GM12878 (cell line): ENCODE measurements at places on chromosomes 7 and 10. TPM values are rescaled to one million over a fixed set of nuclear protein-coding genes. Genes with fewer than 3 reads are reported as not detected.

DNA sequence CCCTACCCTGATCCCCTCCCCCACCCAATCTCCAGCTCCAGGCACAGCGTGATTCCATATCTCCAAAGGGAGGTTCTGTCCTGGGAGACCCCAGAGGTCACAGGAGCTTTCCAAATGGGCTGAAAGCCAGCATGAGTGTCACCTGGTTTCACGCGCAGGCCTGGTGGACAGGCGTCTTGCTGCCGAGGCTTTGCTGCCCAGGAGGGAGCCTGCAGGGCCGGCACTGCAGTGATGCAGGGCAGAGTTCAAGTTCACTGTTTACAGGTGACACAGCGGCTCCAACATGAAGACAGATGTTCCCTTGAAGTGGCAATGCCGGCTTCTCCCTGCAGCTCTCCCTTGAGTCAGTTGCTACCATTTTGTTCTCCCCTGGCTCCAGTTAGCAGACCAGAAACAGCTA, 104.3 kb downstream of the TCERG1L start:
- no peaks in the 10 kb centered on the region for H3K27me3 ChIP-seq
- no peak for DNase-seq
- no peaks in the 10 kb centered on the region for H3K4me1 ChIP-seq
- H3K36me3 ChIP-seq = no peaks in the 10 kb centered on the region

DNA sequence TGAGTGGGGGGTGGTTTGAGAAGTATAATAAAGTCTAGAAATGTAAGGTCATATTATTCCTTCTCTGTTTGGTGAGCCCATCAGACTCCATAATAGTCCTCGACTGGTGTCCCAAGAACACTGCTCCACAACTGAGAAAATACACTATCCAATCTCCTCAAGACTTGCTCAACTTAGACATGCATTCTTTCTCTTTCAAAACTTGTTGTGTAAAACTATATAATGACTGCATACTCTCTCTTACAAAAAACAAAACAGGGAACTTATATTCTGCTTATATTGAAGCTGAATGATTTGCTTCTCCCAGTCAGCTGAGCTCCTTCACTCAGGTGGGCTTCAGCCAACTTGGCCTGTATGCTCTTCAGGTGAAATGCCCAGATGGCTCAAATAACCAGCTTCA, 204.7 kb downstream of the ZNF365 start:
- H3K4me1 ChIP-seq = no peaks in the 10 kb centered on the region
- H3K27me3 ChIP-seq = no peaks in the 10 kb centered on the region
- no peaks in the 10 kb centered on the region for H3K36me3 ChIP-seq
- no peak overlapping the region for H3K27ac ChIP-seq
- no peak for DNase-seq

ASB15 gene
- not detected in 2 replicates for total RNA-seq

GRCh38 chr10:121734589-121735045, 136.4 kb upstream of the FGFR2 start:
- H3K4me3 ChIP-seq = no peak overlapping the region
- no peaks in the 10 kb centered on the region for H3K36me3 ChIP-seq
- DNase-seq = no peak
- H3K4me1 ChIP-seq = no peaks in the 10 kb centered on the region
- H3K27ac ChIP-seq = no peak overlapping the region

ATE1 gene
- 16.5 and 22.7 TPM in 2 replicates for total RNA-seq

- no peaks in the 10 kb centered on the region for H3K4me1 ChIP-seq
- no peak overlapping the region for H3K4me3 ChIP-seq
- no peaks in the 10 kb centered on the region for H3K36me3 ChIP-seq
- no peak for DNase-seq
- H3K27ac ChIP-seq = no peak overlapping the region
These were observed 102.6 kb upstream of the LYZL1 start for GRCh38 chr10:29186221-29186620.

GRCh38 chr7:117069379-117069778, 116.1 kb downstream of the ST7 start:
- H3K4me3 ChIP-seq = no peak overlapping the region
- no peaks in the 10 kb centered on the region for H3K27me3 ChIP-seq
- peak; percentile 35 for DNase-seq
- H3K27ac ChIP-seq = no peak overlapping the region
- peaks cover 18% of the 10 kb centered on the region for H3K4me1 ChIP-seq

DNA sequence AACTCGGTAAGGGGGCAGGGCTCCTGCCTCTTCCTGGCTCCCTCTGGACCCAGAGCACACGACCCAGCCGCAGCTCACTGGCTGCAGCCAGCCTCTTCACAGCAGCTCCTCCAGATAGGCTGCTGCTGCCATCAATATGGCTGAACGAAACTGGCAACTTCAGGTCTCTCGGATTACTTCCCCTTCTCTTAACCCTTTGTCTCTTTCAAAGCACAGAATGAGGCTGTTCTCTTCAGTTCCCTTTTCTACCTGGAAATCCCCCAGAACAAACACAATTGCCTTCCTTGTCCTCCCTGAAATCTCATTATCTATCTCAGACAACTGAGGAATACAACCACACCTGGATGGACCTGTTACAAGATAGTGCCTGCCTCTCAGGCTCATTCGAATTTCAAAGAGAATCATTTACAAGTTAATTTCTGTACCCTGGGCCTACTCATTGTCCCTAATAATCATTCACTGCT, 193.4 kb upstream of the MBL2 start:
- peak; percentile 92 for DNase-seq
- H3K27ac ChIP-seq = peak overlapping the region; percentile 84

DNA sequence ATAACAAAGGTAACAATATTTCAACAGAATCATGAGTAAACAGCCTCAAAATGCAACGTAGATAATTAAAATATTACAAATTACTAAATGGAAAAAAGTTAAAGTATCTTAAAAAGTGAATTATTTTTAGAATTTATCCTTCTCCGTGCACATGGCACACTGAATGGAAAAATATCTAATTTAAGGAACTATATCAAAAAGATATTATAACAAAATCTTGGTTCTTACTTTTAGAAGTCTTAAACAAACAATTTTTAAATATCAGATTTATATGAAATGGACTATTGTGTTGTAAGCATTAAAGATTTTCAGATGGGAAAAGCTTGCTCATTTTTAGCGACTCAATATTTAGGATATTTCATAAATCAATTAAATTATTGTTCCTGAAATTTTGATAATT, 72.0 kb downstream of the AGMO start:
- no peak overlapping the region for H3K4me3 ChIP-seq
- no peaks in the 10 kb centered on the region for H3K4me1 ChIP-seq
- H3K36me3 ChIP-seq = no peaks in the 10 kb centered on the region
- H3K27me3 ChIP-seq = no peaks in the 10 kb centered on the region
- no peak for DNase-seq
- no peak overlapping the region for H3K27ac ChIP-seq

DNA sequence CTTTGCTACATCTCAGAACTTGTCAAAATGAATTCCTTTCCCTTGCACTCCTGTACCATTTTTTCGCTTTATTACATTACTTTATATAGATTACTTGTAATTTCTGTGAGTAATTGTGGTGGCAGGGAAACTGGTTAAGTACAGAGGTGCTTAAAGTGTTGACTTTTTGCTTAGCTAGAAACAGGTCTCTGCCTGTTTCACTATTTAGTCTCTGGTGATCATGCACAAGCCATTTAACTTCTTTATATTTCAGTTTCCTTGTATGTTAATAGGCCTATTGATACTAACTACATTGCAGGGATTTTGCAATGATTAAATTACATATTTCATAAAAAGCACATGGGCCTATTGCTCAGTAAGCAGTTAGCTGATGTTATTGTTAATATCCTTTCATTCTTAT, 233.8 kb downstream of the PRKG1 start:
- H3K27ac ChIP-seq = no peak overlapping the region
- no peak overlapping the region for H3K4me3 ChIP-seq
- no peaks in the 10 kb centered on the region for H3K4me1 ChIP-seq
- no peaks in the 10 kb centered on the region; the same call in 1 of the 2 replicates for H3K27me3 ChIP-seq
- no peaks in the 10 kb centered on the region for H3K36me3 ChIP-seq
- no peak for DNase-seq

GRCh38 chr10:120431251-120431651, 25.8 kb upstream of the PLPP4 start:
- DNase-seq = no peak
- H3K27me3 ChIP-seq = peaks cover 3% of the 10 kb centered on the region; the same call in 1 of the 2 replicates
- no peaks in the 10 kb centered on the region for H3K36me3 ChIP-seq
- H3K4me1 ChIP-seq = no peaks in the 10 kb centered on the region

- H3K27me3 ChIP-seq = no peaks in the 10 kb centered on the region
- H3K36me3 ChIP-seq = no peaks in the 10 kb centered on the region
- no peak overlapping the region for H3K27ac ChIP-seq
- H3K4me3 ChIP-seq = no peak overlapping the region
- no peaks in the 10 kb centered on the region for H3K4me1 ChIP-seq
- no peak for DNase-seq
These were observed 207.6 kb upstream of the KLF6 start for GRCh38 chr10:3992382-3993178.

SPDYE1 gene
- total RNA-seq = not detected in 2 replicates

TMEM196 gene
- not detected in 2 replicates for total RNA-seq

DNA sequence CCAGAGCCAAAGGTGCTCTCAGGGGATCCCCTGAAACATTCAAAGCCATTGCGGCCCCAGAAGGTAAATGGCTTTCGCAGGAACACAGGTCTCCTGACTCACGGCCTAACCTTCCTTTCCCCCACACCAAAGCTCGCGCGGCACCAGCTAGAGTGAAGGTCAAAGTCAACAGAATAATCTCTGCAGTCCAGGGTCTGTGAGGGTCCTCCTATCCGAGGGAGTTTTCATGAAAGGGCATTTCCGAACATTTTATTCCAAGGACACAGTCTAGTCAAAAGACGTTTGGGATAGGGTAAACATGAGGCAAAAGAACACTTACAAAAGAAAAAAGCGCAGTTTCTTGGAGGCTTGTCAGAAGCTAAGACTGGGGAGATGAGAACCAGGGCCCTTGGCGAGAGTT, 559 bp upstream of the STEAP2 start:
- no peak overlapping the region for H3K27ac ChIP-seq
- no peaks in the 10 kb centered on the region for H3K36me3 ChIP-seq
- peaks cover 1% of the 10 kb centered on the region for H3K27me3 ChIP-seq
- DNase-seq = no peak
- no peaks in the 10 kb centered on the region for H3K4me1 ChIP-seq

DNA sequence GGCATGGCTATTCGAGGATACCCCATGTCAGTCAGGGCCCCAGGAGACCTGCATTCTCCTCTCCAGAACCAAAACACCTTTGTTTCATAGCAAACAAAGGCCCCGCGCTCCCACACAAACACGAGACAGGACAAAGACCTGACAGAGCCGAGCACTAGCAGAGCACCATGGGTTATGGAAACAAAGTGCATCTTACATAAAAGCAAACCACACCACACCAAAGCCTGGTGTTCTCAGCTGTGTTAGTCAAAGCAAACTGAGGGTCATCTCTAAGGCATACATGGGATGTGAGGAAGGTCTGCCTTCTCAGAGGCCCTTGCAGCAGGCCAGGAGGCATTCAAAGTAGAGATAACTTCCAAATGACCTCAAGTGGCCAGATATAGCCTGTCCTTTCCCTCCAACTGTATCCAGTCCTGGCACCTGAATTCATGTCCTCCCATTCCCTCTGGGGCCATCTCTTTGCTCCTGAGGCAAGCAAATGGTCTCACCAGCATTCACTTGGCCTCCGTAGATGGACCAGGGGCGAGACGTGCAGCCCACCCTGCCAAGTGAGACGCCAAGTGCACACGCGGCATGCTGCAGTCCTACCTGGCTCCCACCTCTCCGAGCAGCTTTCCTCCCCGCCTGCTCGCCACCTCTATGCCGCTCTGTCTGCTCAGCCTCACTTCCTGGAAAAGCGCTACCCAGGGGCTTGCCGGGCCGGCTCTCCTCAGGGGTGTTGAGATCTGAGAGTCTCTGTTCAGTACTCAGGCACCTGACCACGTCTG, 45.3 kb upstream of the PDLIM1 start:
- DNase-seq = no peak
- peaks cover 4% of the 10 kb centered on the region; the same call in 1 of the 2 replicates for H3K4me1 ChIP-seq
- no peaks in the 10 kb centered on the region for H3K36me3 ChIP-seq
- H3K27ac ChIP-seq = no peak overlapping the region

DNA sequence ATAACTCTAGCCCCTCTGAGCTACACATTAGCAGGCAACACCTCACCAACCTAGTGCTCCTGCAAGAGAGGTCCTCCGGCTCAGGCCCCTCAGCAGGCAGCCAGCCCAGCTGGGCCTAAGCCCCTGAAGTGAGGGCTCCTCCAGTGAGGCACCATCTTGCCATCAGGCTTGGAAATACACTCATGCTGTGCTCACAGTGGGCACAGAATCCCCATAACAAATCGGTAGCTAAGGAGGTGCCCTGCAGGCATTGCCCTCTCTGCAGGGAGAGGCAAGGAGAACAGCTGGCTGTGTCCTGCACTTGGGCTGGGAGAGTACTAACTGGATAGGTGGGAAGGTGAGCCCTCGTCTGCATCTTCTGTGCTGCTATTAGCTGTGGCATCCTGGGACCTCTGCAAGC, 3.7 kb upstream of the C10orf71 start:
- peaks cover 4% of the 10 kb centered on the region for H3K27me3 ChIP-seq
- DNase-seq = no peak
- no peak overlapping the region for H3K27ac ChIP-seq
- H3K4me1 ChIP-seq = peaks cover 13% of the 10 kb centered on the region
- H3K36me3 ChIP-seq = no peaks in the 10 kb centered on the region

DNA sequence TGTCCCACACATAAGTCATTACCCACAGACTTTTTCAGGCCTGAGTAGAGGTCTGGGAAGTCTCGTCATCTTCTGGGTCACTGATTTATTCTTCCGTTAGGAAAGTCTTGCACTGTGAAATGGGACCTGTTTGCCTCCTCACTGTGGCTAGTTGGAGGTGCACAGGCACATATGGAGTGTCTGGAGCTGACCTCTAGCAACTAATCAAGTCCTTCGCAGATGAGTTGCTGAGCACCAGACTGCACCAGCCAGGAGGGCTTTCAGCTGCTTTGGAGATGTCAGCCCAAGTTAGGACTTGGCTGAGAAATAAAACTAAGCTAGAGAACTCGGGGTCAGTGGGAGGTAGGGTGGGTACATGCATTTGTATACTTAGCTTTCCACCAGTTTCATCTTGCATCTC, 578.0 kb downstream of the GRID1 start:
- H3K27ac ChIP-seq = no peak overlapping the region
- no peak overlapping the region for H3K4me3 ChIP-seq
- H3K36me3 ChIP-seq = no peaks in the 10 kb centered on the region
- H3K4me1 ChIP-seq = no peaks in the 10 kb centered on the region
- no peaks in the 10 kb centered on the region for H3K27me3 ChIP-seq
- DNase-seq = no peak

EBF3 gene
- total RNA-seq = not detected in 2 replicates
